Fibroblast of lung (primary cell): ENCODE measurements at places on chromosomes 4 and X. TPM values are rescaled to one million over a fixed set of nuclear protein-coding genes. Genes with fewer than 3 reads are reported as not detected.

- no peak for DNase-seq
These were observed 68.5 kb upstream of the GATB start for GRCh38 chr4:151829309-151829708.

The GLOD5 gene
- total RNA-seq: not detected in 2 replicates

- no peak for DNase-seq
These were observed 82.9 kb downstream of the RTL5 start for GRCh38 chrX:72048510-72049455.

- no peak for DNase-seq
These were observed 61.8 kb downstream of the NEIL3 start for GRCh38 chr4:177371461-177371860.

The SYP gene
- total RNA-seq: 0.17 and 0.26 TPM in 2 replicates

The MAGEA10 gene
- total RNA-seq: not detected in 2 replicates

GRCh38 chrX:29858714-29859113, 356.6 kb upstream of the MAGEB2 start:
- DNase-seq: peak; percentile 43

DNA sequence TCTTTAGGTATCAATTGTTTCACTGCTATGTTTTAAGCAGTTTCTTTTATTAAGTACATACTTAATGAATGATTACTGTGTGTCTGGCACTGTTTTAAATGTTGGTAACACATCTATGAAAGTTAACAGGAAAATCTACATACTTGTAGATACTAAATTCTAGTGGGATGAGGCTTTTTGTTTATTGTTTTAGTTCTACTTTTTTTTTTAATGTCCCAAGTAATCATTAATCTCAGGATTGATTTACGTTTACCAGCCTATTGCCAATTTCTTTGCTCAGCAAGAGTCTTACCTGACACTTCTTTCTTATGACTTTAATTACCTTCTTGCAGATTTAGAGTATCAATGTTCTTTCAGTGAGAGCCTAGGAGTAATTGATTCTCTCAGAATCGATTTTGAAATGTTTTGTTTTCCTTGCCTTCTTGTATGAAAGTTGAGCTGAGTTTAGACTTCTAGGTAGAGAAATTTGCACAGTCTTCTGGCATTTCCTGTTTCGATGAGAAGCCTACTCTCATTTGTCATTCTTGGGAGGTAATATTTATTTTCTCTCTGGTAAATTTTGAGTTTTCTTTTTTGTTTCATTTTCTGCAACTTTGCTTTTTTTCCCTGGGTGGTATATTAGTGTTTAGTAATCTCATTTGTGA, 235.2 kb upstream of the ANKRD50 start:
- peak; percentile 40 for DNase-seq

The RPS6KA6 gene
- total RNA-seq: 3.3 and 4.5 TPM in 2 replicates

The AMMECR1 gene
- total RNA-seq: 7.6 and 8.5 TPM in 2 replicates

- DNase-seq: no peak
These were observed 22.0 kb upstream of the PPARGC1A start for GRCh38 chr4:23911675-23912455.
